Right renal pelvis (tissue), 4 donors: ENCODE measurements at places on chromosomes 2 and 18.

- no peak for DNase-seq
Measured at GRCh38 chr18:3753106-3753505, 303.1 kb downstream of the TGIF1 start.

DNA sequence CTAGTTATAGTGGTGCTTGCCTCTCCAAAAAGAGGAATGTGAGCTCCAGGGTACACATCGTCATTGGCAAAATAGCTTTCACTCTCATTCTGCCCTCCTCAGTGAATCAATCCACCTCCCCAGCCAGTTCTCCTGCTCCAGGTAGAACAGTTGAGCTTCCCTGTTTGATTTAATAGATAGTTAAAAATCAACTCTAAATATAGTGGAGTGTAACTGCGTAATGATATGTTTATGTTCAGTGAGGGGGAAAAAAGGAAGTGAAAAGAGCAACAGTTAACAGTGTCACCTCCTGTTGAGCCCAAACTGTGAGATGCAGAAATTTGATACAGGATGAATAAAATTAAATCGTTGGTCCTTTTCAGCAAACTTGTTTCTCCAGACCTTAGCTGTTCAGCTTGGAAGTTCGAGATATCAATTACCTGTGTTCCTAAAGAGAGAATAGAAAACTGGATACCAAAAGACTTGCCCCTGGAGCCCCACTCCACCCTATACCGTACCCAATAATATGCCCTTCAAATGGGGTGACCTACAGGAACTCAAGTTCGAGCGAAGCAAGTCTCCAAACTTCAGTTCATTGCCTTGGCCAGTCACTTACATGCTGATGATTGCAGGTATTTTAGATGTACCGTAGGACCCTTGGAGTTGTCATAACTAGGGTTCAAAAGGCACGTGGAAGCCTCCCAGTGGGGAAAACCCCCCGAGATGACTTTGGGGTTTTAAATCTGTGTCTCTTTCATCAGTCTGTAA, 708.4 kb downstream of the RNF144A start:
- DNase-seq: no peak

DNA sequence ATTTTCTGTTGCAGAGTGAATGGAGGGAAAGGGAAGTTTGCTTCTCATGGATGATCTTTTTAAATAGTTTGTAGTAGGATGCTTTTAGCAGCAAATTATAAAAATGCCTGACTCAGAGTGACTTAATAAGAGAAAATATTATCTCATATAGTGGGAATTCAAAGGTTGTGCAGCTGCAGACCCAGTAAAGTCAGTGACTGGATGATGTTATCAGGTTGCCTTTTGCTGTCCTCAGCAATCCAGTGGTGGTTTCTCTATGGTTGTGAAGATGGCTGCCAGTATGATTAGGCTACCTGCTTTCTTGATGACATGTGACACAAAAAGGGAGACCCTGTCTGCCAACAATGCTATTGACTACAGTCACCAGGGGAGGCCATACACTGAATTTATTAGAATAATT, 184.8 kb downstream of the DIS3L2 start:
- no peak for DNase-seq

DNA sequence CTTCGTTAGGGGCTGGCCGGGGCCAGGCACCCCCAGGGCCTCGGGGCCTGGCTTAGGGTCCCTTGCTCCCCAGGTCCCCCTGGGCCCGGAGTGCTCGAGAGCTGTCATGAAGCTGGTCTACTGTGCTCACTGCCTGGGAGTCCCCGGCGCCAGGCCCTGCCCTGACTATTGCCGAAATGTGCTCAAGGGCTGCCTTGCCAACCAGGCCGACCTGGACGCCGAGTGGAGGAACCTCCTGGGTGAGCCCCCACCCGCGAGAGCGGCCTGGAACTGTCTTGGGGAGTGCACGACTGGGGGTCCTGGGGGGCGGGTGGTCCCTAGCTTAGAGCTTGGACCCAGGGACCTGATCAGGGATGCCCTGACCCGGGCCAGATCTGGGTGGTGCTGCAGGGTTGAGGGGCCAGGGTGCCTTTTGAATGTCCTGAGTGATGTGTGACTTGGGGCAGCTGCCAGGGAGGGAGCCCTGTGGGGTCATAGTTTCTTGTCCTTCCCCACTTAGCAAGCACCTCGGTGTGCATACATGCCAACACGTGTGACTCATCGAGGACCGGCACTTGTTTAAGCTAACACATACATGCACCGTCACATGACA, 27.9 kb downstream of the GPC1 start:
- no peak for DNase-seq

GRCh38 chr18:26909599-26910290, 44.2 kb upstream of the AQP4 start:
- DNase-seq: no peak

GRCh38 chr2:200616193-200616592, 30.4 kb downstream of the AOX1 start:
- DNase-seq: no peak

- DNase-seq: no peak
Measured at GRCh38 chr2:223589901-223590300, 12.3 kb downstream of the SCG2 start.

DNA sequence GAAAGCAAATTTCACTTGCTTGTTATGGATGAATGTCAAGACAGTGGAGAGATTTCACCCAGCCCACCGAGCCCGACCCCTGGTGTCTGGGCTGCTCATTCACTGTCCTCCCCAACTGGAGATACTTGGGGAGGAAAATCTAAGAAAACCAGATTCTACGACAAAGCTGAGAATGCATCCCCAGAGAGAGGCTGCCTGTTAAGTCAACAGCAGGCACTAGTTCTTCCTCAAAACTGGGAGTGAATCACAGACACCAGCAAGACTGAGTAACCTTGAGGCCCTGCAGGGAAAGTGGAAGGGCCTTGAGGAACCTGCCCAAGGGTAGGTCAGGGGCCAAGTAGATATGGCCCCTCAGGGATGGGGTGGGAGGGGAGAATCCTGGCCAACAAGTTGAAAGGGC, 34.2 kb upstream of the MLPH start:
- no peak for DNase-seq

- DNase-seq: no peak
Measured at GRCh38 chr2:147222506-147222905, 622.3 kb upstream of the ACVR2A start.

DNA sequence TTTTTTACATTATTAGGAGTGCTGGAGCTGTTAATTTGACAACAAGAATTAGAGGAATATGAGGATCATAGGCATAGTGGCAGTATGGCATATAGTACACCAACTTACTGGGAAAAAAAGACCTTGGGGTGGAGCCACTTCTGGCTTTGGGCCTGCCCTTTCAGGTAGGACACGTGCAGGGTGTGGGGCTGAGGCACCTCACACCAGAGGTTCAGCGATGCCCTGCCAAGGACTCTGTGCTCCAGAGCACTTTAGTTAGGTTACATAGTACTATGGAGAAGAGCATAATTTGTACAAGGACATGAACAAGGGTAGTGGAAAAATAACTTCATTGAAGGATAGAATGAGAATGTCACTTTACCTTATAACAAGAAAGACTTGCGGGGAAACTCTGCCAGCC, 77.1 kb upstream of the CD302 start:
- DNase-seq: no peak

DNA sequence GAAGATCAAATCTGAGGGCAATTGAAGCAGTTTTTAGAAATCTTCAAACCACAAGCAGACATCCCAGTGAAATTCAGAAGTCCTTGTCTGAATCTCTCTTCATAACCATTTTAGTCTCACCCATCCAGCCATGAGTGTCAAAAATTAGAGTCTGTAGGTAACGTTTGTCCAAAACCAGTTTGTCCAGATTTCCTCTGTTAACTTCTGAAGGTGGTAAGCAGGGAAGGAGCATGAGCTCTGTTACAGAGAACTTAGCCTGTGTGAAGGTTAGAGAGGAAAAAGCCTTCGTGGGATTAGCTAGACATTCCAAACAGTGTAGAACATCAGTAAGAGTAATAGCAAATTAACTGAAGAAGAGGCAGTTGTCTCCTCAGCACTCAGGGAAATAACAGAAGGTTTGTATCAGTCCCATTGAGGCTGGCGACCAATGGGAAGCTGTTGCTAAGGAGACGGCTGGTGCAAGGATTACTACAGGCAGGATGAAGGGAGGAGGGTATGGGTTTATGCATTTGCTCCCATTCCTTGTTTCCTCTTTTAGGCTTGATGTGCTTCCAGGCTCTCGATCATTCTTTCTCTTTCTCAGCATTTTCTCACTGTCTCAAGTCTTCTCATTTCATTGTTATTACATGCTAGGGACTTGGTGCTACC, 8.7 kb upstream of the GPR155 start:
- no peak for DNase-seq

DNA sequence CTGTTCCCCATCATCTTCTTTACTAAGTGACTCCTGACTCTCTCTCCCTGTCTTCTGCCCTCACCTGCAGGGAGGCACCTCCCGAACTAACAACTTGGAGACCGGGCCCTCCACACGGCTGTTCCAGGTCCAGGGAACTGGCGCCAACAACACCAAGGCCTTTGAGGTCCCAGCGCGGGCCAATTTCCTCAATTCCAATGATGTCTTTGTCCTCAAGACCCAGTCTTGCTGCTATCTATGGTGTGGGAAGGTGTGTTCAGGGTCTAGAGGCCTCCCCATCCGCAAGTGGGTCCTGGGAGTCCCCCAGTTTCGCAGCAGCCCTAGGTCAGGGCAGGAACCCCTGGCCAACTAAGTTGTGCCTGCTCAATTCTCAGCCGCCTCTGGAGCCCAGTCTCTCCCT, 15.5 kb downstream of the VIL1 start:
- DNase-seq: no peak

- no peak for DNase-seq
Measured at GRCh38 chr2:107338059-107338458, 452.1 kb upstream of the ST6GAL2 start.

- no peak for DNase-seq
Measured at GRCh38 chr2:73203055-73203681, 794 bp downstream of the NOTO start.

GRCh38 chr2:232438951-232439757, 16.8 kb upstream of the ALPI start:
- no peak for DNase-seq

GRCh38 chr2:28681158-28681571, 70.5 kb upstream of the PPP1CB start:
- DNase-seq: no peak

- no peak for DNase-seq
Measured at GRCh38 chr18:41617647-41618046, 337.4 kb upstream of the PIK3C3 start.

GRCh38 chr2:101173707-101174295, 22.6 kb upstream of the TBC1D8 start:
- DNase-seq: no peak

DNA sequence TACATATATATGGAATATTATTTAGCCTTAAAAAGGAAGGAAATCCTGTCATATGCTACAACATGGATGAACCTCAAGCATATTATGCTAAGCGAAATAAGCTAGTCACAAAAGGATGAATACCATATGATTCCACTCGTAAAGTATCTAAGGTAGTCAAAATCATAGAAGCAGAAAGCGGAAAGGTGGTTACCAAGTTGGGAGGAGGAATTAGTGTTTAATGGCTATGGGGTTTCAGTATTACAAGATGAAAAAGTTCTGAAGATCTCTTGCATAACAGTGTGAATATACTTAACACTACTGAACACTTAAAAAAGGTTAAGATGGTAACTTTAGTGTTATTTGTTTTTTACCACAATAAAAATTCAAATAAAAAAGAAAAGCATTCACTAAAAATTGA, 99.0 kb downstream of the MGAT5 start:
- no peak for DNase-seq

- DNase-seq: no peak
Measured at GRCh38 chr2:224094413-224094812, 55.3 kb upstream of the SERPINE2 start.

DNA sequence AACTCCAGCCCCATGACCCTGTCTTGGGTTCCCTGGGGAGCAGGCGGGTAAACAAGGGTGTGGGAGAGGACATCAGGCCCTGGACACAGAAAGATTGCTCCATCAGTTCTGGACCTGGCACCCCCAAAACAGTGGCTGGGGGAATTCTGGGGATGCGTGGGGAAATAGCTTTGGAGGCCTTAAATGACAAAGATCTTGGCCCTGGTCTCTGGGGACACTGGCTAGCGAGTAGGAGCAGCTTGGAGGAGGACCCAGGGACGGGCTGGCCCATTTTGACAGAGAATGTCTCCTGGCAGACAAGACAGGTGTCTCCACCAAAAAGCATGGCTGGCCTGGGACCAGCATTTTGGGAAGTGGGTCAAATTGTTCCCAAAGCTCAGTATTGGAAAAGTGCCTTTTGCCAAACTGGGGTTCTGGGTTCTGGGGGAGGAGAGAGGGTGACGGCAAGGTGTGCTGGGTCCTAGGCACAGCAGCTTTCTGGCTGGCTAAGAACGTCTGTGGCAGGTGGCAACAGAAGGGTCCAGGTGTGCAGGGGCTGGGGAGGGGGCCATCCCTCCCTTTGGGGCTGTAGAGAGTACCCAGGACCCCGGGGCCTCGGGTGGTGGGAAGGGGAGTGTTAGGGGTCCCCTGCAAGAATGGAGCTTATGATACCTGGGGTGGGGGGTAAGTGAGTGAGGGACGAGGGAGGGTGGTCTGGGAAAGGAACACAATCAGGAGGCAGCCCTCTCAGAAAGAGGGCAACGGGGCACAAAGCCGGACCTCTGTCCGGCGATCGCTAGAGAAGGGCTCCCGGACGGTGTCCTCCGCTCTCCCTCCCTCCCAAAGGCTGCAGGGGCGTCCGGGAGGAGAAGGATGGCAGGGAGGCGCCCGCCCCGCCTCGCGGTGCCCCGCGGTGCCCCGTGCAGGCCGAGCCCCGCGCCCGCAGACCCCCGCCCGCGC, 556 bp downstream of the CYRIA start:
- DNase-seq: no peak

GRCh38 chr18:34221971-34222306, 2.8 kb downstream of the NOL4 start:
- DNase-seq: no peak

- DNase-seq: no peak
Measured at GRCh38 chr2:222532315-222532714, 108.0 kb downstream of the SGPP2 start.

DNA sequence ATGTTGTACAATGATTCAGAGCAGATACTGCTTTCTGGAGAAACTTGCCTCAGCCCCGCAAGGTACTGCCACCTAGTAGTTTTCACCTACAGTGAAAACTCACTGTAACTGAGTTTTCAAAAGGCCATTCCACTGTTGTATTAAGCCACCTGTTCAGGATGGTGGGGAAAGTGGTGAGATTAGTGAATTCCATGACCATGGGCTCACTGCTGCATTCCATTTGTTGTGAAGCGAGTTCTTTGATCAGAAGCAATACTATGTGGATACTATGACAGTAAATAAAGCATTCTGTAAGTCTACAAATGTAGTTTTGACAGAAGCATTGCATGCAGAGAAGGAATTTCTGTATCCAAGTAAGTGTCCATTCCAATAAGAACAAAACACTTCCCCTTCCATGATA, 113.6 kb downstream of the LAMA3 start:
- DNase-seq: no peak

DNA sequence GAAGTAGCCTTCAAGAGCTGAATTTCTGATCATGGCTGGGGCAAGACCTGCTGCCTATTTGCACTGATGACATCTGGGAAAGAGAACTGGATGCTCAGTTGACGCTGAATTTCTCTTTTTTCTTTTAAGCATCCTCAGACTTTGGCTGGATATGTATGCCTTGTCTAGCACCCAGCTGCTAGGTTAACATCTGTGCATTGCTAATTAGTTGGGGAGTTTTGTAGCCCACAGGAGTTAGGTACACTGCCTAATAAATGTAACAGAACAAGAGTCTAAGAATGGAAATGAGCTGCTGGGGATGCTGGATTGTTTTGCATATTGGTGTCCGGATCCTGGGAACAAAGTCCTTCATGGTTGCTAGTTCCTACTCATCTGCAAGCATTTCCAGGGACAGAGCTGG, 40.9 kb upstream of the STPG4 start:
- no peak for DNase-seq

- no peak for DNase-seq
Measured at GRCh38 chr2:39508198-39508597, 71.1 kb upstream of the MAP4K3 start.

- DNase-seq: no peak
Measured at GRCh38 chr18:64245126-64245861, 96.4 kb upstream of the LINC00305 start.
